ENCODE measurements at places on chromosomes 1 and 21.

DNA sequence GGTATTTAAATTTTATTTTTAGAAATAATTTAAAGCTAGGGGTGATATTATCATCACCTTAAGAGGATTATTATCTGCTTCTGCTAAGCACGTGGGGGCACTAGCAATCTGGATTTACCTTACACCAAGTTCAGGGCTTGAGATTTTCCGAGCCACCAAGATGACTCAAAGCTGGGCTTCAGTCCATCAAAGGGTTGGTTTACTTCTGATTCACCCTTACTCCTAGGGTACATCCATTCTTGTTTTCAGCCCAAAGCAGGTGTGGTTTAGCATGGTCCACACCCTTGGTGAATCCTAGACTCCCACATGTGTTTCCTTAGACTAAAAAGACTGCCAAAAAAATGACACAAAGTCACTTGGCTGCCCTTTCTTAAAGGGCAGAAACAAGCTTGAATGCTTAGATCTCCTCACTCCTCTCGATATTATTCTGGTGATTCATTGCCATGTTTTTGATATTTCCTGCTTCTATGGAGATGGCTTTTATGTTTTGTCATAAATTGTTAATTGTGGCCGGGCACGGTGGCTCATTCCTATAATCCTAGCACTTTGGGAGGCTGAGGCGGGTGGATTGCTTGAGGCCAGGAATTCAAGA, 9.8 kb upstream of the PRSS38 start:
- DNase-seq: no peak

DNA sequence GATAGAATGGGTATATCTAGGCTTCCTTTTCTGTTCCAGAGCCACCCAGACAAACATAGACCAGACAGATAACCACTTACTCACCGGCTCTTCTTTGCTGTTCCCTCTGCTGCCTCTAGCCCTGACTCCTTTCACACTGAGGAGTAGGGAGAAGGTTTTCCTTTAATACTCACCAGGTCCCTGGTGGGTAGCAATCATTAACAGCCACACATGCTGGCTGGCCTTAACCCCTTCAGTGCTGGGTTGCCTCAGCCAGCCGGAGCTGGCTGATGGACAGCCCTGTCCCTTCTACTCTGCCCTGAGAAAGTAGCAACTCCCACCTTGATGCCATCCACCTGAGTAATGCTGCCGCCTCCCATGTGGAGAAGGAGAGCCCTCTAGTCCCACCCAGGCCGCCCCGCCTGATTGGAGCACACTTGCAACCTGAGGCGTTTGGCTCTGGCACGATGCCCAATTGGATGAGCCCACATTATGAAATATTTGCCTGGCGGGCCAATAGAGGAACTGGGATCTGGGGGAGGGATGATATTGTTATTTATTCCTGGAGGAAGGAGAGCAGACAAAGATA, 71.6 kb downstream of the PLEKHA6 start:
- no peak for DNase-seq

- DNase-seq: no peak
These were observed 25.9 kb downstream of the IL12RB2 start for GRCh38 chr1:67333603-67334002.

DNA sequence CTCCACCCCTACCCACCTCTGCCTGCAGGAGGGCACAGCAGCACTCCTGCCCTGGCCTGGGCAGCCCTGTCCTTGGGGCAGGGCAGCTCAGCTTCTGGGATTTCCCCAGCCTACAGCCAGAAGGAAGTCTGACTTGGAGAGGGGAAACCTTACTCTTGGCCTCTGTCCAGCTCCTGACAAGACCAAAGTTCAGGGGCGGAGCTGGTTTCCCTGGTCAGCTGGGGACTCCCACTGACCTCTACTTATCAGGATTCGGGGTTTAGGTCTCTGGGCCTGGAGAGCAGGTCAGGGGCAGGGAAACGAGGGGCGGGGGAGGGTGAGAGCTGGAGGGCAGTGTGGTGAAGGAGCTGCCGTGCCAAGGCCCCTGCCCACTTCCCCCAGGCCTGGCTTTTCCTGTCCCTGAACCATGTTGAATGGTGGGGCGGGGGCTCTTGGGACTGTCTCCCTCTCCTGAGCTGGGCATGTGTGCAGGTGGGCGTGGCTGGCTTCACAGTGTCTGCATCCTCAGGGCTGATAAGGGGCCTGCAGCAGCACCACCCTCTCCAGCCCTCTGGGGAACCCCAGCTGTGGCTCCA, 16.8 kb upstream of the ETV3 start:
- no peak for DNase-seq

- no peak for DNase-seq
These were observed 72.0 kb downstream of the MAN1C1 start for GRCh38 chr1:25688390-25689119.

DNA sequence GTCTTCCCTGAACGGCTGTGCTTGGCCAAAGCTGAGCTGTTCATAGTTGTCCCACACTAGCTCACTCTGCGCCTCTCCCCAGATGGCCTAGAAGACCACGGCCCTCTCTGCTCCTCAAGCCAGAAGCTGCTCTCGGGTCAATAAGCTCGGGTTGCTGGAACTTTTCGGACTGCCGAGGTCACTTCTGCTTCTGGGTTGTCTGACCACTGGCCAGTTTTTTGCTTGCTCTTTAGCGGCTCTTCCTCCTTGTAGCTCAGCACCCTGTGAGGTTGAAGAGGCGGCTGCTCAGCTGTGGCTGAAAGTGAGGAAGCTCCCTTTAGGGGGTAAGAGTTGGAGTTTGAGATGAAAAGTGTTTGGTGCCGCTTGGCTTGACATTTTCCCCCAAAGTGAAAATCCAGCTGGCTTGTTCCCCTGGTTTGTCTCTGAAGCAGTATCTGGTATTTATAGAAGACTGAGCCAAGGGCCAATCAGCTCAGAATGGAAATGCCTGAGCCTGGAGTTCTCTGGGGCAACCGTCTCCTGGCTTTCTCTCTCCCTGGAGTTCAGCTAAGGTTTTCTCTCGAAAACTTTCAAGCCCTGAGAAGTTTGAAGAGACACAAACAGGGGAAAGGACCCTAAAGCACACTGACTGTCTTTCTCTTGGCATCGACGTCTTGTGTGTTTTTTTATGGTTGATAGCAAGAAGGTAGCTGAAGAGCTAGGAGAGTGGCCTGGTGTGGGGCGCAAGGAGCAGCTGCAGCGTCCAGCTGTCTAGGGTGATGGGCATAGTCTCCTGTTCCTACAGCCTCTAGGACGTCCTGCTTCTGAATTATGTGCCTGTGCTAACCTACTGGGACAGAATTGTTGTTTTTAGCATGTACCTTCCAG, 72.0 kb downstream of the SYT6 start:
- no peak for DNase-seq

GRCh38 chr1:175067362-175068106, at the start of gene TNN:
TSS of gene TNN (plus strand) at chr1:175067833. CDS start at chr1:175077419, 9,586 bp downstream.
- no peak for DNase-seq

GRCh38 chr1:62082456-62083363, 111.9 kb upstream of the L1TD1 start:
- DNase-seq: peak; percentile 1

DNA sequence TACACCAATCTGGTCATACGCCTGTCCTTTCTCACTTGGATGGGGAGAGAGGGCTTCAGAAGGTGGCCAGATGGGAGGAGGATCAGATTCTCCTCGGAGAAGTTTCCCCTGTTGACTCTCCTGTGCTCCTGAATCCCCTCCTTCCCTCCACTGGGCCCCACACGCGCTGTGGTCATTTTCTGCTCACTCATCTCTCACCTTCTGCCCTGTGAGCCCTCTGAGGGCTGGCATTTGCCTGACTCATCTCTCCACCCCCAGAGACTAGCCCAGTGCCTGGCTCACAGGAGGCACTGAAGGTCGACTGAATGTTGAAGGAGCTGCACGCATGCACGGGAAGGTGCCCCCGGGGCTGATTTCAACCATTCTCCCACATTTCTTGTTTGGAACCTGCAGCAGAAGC, 14.2 kb downstream of the ABCA4 start:
- DNase-seq: no peak

- DNase-seq: no peak
These were observed 75.2 kb downstream of the NFIA start for GRCh38 chr1:61157468-61157987.
